ENCODE measurements at places on chromosomes 7 and 10.

DNA sequence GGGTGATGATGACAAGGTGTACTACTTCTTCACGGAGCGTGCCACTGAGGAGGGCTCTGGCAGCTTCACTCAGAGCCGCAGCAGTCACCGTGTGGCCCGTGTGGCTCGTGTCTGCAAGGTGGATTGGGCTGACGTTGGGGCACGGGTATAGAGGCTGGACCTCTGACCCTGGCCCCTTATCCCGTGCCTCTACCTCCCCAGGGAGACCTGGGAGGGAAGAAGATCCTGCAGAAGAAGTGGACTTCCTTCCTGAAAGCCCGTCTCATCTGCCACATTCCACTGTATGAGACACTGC lies 8.4 kb downstream of the MRPL43 start:
- no peak for DNase-seq
- H3K27ac ChIP-seq, result no peak overlapping the region
- H3K27me3 ChIP-seq, result no peaks in the 10 kb centered on the region
- peaks cover 18% of the 10 kb centered on the region for H3K36me3 ChIP-seq
- no peak overlapping the region for H3K4me3 ChIP-seq
- no peaks in the 10 kb centered on the region for H3K4me1 ChIP-seq

- H3K27ac ChIP-seq, result no peak overlapping the region
- no peaks in the 10 kb centered on the region for H3K27me3 ChIP-seq
- no peak overlapping the region for H3K4me3 ChIP-seq
- no peak for DNase-seq
Observed at GRCh38 chr7:28706584-28706983, 251.5 kb downstream of the TRIL start.

- H3K4me3 ChIP-seq, result no peak overlapping the region
- DNase-seq, result no peak
- H3K36me3 ChIP-seq, result no peaks in the 10 kb centered on the region
- H3K27ac ChIP-seq, result no peak overlapping the region
- H3K4me1 ChIP-seq, result no peaks in the 10 kb centered on the region
Observed at GRCh38 chr10:27388761-27389399, 115.2 kb upstream of the RAB18 start.

GRCh38 chr10:2813693-2814092 lies 253.7 kb upstream of the PFKP start:
- H3K4me3 ChIP-seq, result no peak overlapping the region
- no peaks in the 10 kb centered on the region for H3K4me1 ChIP-seq
- H3K27ac ChIP-seq, result no peak overlapping the region
- H3K27me3 ChIP-seq, result no peaks in the 10 kb centered on the region

GRCh38 chr7:69419934-69420333 lies 178.3 kb upstream of the AUTS2 start:
- no peak overlapping the region for H3K27ac ChIP-seq
- no peaks in the 10 kb centered on the region for H3K36me3 ChIP-seq
- H3K27me3 ChIP-seq, result no peaks in the 10 kb centered on the region
- H3K4me3 ChIP-seq, result no peak overlapping the region
- H3K4me1 ChIP-seq, result no peaks in the 10 kb centered on the region

DNA sequence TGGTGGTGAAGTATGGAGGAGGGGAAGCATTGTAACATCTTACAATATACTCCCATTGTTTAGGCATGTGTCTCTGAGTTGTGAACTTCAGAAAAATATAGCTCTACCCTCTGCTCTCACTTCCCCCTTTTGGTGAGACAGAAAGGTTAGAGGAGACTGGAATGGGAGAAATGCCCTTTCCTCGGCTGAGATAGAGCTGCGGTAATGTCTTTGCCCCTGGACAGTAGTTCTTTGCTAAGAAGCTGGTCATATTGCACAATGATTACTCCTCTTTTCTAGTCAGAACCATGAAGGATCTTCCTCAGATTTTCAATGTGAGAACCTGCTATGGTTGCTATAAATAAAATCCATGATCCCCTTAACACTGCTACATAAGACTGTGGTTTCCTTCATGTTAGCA lies 171.0 kb downstream of the SEM1 start:
- no peak for DNase-seq
- no peaks in the 10 kb centered on the region for H3K4me1 ChIP-seq
- H3K4me3 ChIP-seq, result no peak overlapping the region
- no peak overlapping the region for H3K27ac ChIP-seq
- no peaks in the 10 kb centered on the region for H3K27me3 ChIP-seq

- no peaks in the 10 kb centered on the region for H3K27me3 ChIP-seq
- H3K36me3 ChIP-seq, result no peaks in the 10 kb centered on the region
- H3K4me3 ChIP-seq, result no peak overlapping the region
Observed at GRCh38 chr7:142440219-142440905, 182.5 kb upstream of the PRSS58 start.

DNA sequence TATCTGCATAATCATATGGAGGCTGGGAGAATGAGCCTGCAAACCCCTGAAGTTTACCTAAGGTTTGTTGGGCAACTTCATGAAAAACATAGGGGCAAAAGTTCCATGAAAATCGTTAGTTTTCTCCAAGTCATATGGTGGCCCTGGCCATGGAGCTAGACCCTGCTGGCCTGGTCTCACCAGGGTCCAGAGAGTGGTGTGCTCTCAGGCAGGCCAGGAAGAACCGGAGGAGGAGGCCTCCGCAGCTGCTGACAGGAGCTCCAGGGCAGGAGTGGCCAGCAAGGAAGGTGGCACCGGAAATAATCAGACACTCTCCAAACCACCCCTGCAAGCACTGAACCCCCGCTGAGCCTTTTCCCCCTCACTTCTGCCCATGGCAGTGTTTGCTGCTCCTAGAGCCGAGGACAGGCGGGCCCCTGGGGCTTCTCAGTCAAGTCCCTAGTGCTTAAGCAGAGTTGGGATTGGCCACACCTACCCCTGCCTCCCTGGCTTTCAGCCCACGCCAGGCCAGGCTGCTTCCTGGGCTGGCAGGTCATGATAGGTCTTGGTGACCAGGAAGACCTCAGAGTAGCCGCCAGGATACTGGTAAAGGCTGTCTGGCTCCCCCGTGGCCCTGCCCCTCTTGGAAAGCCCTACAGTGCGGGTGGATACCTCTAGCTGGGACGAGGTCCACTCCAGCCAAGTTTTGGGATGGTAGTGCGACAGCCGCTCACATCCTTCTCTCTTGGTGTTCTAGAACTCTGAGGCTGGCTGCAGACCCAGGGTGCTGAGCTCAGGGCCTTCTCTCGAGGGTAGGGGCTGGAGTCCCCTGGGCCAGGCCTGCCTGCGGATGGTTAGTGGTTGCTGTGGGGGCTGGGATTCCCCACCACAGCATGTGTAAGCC lies 242.8 kb downstream of the MGMT start:
- H3K27me3 ChIP-seq, result no peaks in the 10 kb centered on the region
- H3K27ac ChIP-seq, result 0 out of 2 replicates have a peak overlapping the region, but pooled peaks have one; percentile 10
- no peak for DNase-seq
- H3K4me3 ChIP-seq, result no peak overlapping the region

GRCh38 chr10:37535459-37536246 lies 321.8 kb downstream of the ZNF248 start:
- no peaks in the 10 kb centered on the region for H3K4me1 ChIP-seq
- H3K27ac ChIP-seq, result no peak overlapping the region
- DNase-seq, result no peak
- no peaks in the 10 kb centered on the region for H3K27me3 ChIP-seq
- no peak overlapping the region for H3K4me3 ChIP-seq
- no peaks in the 10 kb centered on the region for H3K36me3 ChIP-seq

DNA sequence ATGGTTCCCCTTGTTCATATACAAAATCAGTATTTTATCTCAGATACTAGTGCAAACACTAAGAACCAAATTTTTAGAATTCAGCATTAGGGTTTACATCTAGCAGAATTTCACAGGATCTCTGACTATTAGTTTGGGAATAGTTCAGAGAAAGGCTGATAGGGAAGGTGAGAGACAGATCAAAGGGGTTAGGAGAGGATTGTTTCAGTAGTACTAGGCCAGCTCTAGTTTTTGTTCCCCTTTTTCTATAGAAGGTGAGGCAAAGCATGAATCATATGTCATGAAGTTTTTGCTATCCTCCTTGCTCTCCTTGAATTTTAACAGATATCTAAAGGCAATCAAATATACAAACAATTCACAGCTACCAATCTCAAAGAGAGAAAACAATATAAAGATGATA lies 26.1 kb upstream of the CTNNA3 start:
- no peaks in the 10 kb centered on the region for H3K36me3 ChIP-seq
- no peak overlapping the region for H3K4me3 ChIP-seq
- H3K4me1 ChIP-seq, result no peaks in the 10 kb centered on the region
- no peak for DNase-seq

Data from DND-41 (cell line).